ENCODE measurements at places on chromosomes 1 and 21.

- no peak for DNase-seq
Observed at GRCh38 chr1:200992382-200993048, 31.0 kb downstream of the KIF21B start.

DNA sequence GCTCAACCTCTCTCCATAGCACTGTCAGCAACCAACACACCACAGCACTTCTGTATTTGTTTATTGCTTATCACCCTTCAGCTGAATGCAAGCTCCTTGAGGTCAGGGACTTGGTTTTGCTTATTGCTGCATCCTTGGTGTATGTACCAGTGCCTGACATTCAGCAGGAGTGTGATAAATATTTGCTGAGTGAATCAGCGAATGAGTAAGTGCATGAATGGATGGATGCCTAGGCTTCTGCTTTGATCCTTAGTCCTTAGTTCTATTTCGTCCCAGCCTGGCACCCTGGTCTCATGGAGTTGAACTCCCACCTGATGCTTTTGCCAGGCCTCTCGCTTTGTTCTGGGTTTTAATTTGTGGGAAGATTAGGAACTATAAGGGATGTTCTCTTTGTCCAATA, 88.2 kb downstream of the ZSCAN20 start:
- no peak for DNase-seq

- no peak for DNase-seq
Observed at GRCh38 chr1:9195651-9196050, 38.9 kb upstream of the H6PD start.

GRCh38 chr1:58158016-58158415, 388.5 kb downstream of the OMA1 start:
- DNase-seq: no peak

- peak; percentile 90 for DNase-seq
Observed at GRCh38 chr1:155206891-155207805, 549 bp downstream of the THBS3 start.

- DNase-seq: no peak
Observed at GRCh38 chr1:14970115-14970798, 183.3 kb upstream of the TMEM51 start.

DNA sequence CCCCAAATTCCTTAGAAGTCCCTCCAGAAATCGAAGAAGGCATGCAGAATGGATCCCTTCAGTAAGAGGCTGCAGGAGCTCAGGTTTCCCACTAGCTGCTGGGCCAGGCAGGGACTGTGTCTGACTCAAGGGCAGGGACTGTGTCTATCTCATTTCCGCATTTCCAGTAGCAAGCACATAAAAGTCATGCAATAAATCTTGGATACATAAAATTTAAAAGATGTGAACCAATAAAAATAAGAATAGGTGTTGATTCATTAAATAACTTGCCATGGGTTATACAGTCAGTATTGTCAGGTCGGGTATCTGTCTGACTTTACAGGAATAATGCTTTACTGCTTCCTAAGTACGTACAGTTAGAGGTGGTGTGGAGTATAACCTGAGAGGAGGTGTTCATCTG, 15.2 kb downstream of the PM20D1 start:
- DNase-seq: no peak

- DNase-seq: no peak
Observed at GRCh38 chr1:81693316-81693715, 107.4 kb upstream of the ADGRL2 start.

GRCh38 chr1:11822091-11822490, 16.1 kb downstream of the CLCN6 start:
- DNase-seq: no peak

- DNase-seq: no peak
Observed at GRCh38 chr1:72705921-72706320, 423.6 kb upstream of the NEGR1 start.

DNA sequence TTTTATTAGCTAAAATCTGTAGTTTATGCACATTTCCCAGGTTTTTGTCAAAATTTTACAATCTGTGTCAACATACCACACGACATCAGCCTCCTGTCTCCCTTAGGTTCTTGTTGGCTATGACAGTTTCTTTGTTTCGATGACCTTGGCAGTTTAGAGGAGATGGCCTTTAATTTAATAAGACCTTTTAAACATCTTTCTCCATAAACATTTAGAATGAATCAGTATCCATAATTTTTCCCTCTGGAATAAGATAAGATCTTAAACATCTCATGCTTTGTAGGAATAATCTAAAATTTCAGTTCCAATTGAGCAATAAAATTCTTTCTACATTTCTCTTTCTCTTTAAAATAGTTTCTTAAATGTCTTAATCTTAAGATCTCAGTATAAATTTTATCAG, 28.7 kb upstream of the DYRK1A start:
- no peak for DNase-seq

DNA sequence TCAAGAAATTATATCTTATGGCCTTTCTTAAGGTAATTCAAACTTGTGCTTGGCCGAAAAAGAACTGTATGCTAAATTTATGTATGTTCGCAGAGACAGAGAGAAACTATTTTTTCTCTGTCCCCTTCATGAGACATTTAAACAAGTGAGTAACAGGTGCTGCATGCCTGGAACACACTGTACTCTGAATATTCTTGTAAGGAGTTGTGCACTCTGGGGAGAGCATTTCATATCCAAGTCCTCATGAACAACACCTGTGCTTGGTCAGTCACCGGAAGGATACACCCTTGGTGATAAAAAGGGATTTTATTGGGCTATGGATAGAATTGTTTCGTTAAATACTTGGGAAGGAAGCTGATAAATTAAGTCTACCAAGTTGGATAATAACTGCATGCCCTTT, 220.8 kb upstream of the NRIP1 start:
- DNase-seq: no peak

GRCh38 chr1:24822887-24823286, 77.6 kb downstream of the CLIC4 start:
- no peak for DNase-seq

- DNase-seq: peak; percentile 30
Observed at GRCh38 chr1:36458910-36459309, 5.3 kb downstream of the MRPS15 start.
